ENCODE measurements at places on chromosomes 6 and 20.

DNA sequence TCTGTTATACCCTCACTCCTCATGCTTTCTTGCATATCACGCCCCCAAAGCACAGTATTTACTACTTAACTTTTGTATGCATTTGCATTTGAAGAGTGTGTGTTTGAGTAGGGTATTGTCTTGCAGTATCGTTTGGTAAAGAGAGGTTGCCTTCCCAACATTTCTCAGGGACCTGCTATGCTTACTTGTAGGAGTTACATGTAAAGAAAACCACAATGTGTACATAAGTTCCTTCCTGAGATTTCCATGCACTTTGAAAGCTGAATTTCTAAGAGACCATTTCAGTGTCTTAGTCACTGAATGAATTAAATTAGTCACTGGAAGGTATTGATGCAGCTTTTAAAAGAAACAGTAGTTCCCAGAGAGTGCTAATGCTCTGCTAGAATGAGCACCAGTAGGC is 159.3 kb upstream of the LAMA2 start:
- no peak for DNase-seq

GRCh38 chr6:30930506-30930905 is 1.5 kb downstream of the SFTA2 start:
- no peak for DNase-seq

DNA sequence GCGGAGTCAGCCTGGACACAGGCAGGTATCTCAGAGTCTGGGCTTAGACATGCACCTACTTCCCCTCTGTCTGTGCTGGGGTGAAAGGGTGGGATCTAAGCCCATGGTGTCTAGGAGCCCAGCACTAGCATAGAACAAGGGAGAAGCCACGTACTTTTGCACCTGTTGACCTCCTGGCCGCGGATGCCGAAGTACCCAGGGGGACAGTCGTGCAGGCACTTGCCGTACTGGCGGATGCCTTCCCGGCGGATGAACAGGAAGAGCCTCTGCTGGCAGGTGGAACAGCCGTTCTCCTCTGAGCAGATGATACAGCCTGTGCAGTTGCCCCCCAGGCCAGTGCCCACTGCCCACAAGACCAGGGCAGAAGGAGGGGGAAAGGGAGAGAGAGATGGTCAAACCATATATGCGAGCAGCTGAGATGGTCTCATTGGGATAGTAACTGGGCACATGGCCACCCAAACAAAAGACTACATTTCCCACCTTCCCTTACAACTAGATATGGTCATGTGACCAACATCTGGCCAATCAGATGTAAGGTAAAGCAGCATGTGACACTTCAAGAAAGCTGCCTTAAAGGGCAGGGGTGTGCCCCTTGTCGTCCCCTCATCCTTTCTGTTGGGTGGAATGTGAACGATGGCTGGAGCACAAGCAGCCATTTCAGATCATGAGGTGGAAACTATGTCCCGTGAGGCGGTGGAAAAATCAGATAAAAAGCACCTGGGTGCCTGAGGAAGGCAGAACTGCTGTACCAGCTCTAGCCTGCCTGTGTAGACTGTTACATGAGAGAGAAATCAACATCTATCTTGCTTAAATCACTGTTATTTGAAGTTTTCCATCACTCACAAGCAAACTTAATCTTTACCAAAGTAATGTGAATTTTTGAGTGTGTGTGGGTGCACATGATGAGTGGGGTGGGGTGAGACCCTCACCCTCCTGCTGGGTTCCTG is 34.0 kb downstream of the RSPO4 start:
- DNase-seq: peak; percentile 43

GRCh38 chr6:158521759-158522158 is 38.1 kb upstream of the TMEM181 start:
- no peak for DNase-seq

DNA sequence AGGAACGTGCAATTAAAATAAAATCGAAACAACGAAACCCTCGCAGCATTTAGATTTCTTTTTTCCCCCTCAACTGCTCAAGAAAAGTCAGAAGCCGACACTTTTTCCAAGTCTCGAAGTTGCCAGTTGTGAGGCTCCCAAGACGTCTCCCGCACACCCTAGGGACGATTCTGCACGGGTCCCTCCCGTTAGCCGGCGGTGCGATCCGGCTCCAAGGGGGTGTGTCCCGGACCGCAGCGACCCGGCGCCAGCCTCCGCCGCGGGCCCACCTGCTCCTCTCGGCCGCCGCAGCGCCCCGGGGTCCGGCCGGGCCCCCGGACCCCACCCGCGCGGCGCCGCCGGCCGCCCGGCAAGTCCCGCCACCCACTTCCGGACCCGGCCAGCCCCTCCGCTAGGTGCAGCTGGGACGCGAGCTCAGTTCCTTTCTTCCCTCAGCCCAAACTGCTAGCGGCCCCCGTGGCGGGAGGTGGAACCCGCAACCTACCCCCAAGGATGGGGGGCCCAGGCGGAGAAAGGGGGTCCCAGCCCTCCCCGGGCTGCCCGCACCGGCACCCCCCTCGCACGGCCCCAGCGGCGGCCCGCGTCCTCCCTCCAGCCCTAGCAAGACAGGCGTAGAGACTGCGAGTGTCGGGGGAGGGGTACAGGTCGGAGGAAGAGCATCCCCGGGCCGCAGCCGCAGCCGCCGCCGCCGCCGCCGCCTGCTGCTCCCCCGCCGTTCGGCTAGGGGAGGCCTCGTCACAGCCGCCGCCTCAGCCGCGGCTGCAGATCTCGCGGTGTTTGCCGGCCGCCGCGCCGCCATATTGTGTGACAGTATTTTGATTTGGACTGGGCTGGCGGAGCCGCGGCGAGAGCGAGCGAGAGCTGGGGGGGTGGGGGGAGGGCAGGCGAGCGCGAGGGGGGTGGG is 520 bp upstream of the TAB2 start:
- peak; percentile 77 for DNase-seq

GRCh38 chr6:101537753-101538316 is 144.3 kb downstream of the GRIK2 start:
- no peak for DNase-seq

- no peak for DNase-seq
Measured at GRCh38 chr20:20272686-20273085, 95.2 kb upstream of the INSM1 start.

DNA sequence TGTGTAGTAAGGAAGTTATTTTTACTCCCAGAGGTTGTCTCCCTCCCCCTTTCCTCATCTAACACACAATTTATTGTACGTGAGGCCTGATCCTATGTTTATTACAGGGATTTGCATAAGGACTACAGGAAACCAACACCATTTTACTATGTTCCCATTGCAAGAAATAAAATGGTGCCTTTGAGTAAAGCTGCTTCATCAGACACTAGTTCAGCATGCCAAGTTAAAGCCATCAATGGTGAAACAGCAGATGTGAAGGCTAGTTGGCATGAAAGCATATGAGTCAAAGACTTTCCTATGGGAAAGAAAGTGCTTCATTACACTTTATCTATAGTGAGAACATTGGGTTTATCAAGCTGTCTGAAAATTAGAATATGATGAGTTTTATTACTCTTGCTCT is 543.0 kb downstream of the GRIK2 start:
- no peak for DNase-seq

- no peak for DNase-seq
Measured at GRCh38 chr20:40717343-40717865, 28.4 kb upstream of the MAFB start.

DNA sequence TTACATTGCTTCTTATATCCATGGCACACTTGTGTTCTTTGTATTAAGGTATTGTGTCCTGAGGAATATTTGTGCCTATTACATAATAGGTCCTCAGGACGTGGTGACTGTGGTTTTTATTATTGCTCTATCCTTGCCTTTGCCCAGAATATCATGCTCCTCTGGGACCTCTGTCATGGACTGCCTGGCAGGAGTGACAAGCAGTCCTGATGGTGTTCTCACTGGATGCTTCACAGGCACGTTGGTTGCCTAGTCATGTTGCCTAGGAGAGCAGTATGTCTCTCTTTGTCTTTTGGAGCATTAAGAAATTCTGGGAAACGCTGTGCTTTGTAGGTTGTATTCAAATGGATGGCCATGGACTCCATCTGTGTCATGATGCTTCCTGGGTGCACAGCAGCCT is 24.7 kb upstream of the MROH8 start:
- no peak for DNase-seq

DNA sequence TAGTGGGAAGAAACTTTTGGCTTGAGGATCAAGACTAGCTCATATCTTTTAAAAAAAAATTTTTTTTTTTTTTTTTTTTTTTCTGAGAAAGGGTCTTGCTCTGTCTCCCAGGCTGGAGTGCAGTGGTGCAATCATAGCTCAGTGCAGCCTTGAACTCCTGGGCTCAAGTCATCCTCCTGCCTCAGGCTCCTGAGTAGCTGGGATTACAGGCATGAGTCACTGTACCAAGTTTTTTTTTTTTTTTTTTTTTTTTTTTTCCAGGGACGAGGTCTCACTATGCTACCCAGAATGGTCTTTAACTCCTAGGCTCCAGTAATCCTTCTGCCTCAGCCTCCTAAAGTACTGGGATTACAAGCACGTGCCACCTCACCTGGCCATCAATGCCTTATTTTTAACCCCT is 27.9 kb downstream of the GCLC start:
- DNase-seq: no peak

DNA sequence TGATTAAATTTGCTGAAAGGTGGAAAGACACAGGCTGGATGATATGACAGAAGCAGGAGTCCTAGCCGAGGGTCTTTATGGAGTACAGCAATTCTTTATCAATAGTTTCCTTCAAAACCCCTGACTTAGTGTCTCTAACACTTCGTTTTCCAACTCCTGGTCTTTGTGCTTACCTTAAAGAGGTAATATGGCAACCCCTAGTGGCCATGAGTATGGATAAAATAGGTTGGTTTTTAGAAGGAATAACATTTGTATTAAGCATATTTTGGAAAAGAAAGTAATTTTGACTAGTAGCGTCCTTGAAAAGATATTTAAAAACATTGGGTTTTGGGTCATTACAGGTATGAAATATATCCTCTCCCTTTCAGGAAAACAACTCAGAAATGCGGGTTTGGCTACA is 51.9 kb downstream of the VGLL2 start:
- DNase-seq: no peak

GRCh38 chr20:43862438-43862837 is 52.2 kb upstream of the TOX2 start:
- no peak for DNase-seq

DNA sequence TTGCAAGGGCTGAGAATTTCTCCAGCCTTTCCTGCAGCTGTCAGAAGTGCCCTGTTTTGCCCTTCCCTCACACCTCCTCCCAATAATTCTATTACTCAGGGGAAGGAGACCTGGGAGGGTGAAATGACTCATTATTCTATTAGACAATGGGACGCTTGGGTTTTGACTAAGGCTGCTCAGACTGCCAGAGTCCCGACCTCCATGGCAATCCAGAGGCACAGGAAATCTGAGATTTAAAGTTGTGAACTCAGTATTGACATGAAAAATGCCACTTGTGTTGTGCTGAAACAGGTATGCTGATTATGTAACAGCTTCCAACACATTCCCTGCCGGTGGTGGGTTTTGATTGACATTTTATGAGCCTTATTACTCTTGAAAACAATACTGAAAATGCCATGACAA is 625.9 kb upstream of the FLRT3 start:
- no peak for DNase-seq

GRCh38 chr6:138044458-138044857 is 62.8 kb downstream of the PERP start:
- no peak for DNase-seq

DNA sequence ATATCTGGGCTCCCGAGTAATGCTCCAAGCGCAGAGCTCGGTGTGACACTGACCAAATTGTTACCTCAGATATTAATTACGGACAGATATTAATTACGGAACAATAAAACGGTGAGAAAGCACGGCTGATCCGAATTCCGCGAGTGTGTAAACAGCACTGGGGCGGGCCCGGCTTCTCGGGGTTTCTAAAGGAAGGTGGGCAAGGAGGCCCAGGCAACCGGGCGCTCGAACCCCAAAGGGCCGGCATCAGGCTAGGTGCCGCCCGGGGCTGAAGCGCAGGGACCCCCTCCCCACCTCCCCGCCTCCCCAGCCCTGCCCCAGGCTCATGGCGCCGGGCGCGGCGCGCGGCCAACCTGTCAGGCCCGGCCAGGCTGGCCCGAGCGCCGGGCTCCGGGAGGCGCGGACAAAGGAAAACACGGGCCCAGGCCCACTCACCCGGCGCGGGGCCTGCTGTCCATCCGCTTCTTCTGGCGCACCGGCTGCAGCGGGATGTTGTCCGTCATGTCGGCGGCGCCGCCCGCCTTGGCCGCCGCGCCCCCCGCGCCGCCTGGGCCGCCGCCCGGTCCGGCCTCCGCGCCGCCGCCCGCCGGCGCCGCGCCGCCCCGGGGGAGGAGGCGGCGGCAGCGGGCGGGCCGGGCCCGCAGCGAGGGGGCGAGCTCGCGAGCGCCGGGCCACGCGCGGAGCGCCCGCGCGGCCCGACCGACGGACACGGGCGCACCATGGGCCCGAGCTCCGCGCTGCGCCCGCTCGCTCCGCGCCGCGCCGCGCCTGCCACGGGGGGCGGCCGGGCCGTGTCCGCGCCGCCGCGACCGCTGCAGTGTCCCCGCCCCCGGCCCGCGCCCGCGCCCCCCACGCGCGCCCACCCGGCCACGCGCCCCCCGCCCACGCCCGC is at the start of gene ATP9A:
TSS of gene ATP9A (minus strand) at position 524 of the 892 bp plus-strand sequence. CDS start at position 503, 21 bp downstream.
- no peak for DNase-seq

- no peak for DNase-seq
Measured at GRCh38 chr6:154864066-154864430, 130.8 kb downstream of the SCAF8 start.
